NCI-H1105 (cell line): ENCODE measurements at places on chromosomes 3 and 15.
A peak's percentile ranks its signal among the peaks of the same experiment; 100 is the strongest.

- no peak for DNase-seq
Measured at GRCh38 chr3:21960033-21960432, 209.0 kb upstream of the ZNF385D start.

DNA sequence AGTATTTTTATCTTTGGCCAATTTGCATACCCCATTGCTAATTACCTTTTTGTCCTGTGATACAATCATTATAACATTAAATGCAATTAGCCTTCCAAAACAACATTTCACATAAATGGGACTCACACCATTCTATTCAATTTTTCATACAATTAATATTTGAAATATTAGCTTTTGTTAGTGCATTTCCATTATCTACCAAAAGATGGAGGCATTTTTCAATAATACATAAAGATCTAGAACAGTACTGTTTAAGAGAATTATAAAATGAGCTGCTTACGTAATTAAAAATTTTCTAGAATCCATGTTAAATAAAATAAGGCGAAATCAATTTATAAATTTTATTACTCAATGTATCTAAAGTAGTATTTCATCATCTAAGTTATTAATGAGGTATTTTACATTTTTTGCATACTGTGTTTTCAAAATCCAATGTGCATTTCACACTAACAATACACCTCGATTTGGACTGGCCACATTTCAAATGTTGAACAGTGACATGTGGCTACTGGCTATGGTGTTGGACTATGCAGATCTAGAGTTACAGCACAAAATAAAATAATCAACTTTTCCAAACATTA is 74.3 kb downstream of the TJP1 start:
- DNase-seq, result no peak

- DNase-seq, result no peak
Measured at GRCh38 chr3:188286087-188286513, 132.1 kb downstream of the LPP start.

DNA sequence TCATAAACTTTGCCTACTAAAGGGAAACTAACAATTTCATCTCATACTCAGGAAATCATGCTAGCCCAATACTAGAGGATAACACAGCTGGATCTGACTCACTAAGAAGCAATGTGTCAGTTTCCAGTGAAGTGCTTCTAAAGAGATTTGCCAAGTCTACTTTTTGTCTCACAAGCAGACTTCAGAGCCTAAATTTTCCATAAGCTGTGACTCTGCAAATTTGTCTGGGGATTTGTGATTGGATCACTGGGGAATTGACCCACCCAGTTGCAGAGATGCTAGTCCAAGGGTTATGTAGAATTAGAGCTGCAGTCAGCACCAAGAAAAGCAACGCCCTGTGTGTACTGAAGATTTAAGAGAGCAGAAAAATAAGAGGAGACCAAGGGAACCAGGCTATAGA is 647.1 kb downstream of the NTRK3 start:
- no peak for DNase-seq

GRCh38 chr3:14267976-14268375 is 89.4 kb downstream of the LSM3 start:
- DNase-seq, result no peak

GRCh38 chr3:155743606-155744005 is 1.3 kb downstream of the PLCH1 start:
- no peak for DNase-seq

- no peak for DNase-seq
Measured at GRCh38 chr3:140010391-140010790, 75.4 kb downstream of the CLSTN2 start.

- no peak for DNase-seq
Measured at GRCh38 chr3:4147556-4148118, 155.5 kb upstream of the SETMAR start.

DNA sequence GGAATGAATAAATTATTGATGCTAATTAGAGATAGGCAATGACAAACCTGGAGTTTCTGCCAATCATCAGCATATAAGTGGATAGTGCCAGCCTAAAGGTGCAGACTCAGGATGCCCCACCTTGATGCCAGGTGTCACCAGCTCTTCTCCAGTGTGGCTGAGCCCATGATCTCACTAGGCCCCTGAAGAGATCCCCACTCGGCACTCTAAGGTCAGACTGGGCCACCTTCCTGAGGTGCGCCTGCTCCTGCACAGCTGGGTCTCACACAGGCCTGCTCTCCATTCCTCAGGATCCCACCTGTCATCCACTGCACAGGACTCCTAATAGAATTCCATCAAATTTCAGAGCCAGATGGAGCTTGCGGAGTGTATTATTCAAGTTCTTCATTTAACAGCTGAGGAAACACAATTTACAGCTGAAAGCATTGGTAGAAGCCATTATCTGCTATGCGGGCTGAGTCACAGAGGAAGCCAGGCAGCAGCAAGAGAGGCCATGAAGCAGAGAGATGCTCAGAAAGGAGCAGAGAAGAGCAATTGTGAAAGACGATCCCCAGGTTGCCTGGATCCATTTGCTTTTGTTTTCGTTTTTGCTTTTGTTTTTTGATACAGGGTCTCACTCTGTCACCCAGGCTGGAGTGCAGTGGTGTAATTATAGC is 25.1 kb upstream of the FSTL1 start:
- no peak for DNase-seq

DNA sequence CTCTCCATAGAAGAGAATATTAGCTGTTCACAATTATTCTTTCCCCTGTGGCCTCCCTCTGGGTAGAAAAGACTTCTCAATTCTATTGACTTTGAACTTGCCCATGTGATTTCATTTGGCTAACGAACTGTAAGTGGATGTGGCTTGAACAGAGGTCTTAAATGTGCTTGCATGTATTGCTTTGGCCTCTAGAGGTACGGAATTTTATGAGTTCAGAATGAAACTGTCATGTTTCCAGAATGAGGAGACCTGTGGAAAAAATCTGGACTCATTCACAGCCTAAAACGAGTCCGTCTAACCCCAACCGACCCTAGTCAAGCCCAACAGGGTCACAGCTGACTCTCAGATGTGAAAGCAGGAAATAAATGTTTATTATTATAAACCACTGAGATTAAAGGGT is 596.7 kb upstream of the UBE2E2 start:
- DNase-seq, result no peak

DNA sequence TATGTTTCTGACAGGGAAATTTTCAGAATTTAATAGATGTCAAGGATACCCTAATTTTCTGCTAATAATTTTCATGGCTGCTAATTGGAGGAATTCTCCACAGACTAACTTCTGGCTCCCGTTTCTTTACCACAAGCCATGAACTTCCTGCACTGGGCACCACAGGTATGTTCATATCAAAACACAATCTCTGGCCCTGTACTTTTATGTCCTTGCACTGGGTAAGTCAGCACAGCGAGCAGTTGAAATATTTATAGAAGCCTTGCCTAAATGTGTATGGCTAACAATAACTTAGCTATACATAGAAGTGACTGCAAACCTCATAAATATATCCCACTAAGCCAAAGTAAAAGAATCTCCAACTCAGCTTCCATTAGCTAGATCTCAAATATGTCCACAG is 246.9 kb downstream of the ZIC1 start:
- no peak for DNase-seq

DNA sequence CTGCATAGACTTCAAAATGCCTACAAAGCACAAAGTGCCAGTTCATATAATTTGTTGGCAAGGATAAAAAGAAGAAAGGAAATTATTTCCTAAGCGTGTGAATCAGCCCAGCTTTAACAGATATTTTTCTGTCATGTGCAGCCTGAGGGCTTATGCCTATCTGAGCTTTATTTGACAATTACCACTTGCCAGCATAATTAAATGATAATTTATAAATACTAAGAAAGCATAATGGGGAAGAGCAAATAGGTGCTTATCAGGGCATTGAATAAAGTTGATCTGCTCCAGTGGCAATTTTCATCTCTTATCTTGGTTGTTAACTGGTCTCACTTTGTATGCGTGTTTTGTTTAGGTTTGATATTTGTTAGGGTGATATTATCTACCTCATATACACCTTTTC is 313.4 kb upstream of the DNAJC19 start:
- DNase-seq, result peak; percentile 74

GRCh38 chr3:134326126-134326525 is 48.1 kb downstream of the AMOTL2 start:
- no peak for DNase-seq

GRCh38 chr15:84752700-84753099 is 4.3 kb downstream of the ZNF592 start:
- DNase-seq, result no peak

- no peak for DNase-seq
Measured at GRCh38 chr3:8329598-8329997, 172.0 kb upstream of the LMCD1 start.

GRCh38 chr3:23923786-23924185 is 6.9 kb downstream of the RPL15 start:
- no peak for DNase-seq

DNA sequence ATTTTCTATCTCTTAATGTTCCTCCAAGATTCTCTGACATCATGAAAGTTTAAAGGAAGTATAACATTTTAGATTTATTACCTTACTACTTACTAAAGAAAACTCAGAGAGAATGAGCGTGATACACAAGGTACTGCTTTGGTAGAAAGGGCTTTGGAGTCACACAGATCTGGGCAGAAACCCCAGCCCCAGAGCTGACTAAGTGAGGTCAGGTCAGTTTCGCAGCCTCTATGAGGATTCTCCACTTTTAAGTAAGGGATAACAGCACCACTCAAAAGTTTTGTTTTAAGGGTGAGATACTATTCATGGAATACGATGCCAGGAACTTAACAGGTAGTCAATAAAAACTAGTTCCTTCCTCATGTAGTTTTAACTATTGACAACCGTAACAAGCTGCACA is 76.1 kb downstream of the CLDN11 start:
- no peak for DNase-seq

DNA sequence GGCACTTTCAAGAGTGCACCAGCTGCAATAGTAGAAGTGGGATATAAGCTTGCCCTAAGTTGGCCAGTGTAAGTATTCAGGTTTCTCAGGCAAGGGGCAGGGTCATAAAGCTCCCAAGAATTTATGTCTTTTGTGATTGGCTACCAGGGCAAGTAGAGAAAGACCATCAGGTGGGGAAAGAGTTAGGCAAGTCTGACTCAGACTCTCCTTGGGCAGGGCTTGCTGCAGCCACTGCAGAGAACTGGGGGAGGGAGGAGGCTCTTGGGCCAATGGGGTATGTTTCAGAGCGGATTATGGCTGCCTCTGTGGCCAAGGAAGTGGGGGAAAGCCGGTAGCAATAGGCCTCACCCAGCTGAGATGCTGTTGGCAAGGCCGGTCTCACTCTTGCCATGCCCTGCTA is 44.6 kb upstream of the SLC25A36 start:
- DNase-seq, result no peak

GRCh38 chr3:19738846-19739245 is 195.2 kb downstream of the EFHB start:
- no peak for DNase-seq

DNA sequence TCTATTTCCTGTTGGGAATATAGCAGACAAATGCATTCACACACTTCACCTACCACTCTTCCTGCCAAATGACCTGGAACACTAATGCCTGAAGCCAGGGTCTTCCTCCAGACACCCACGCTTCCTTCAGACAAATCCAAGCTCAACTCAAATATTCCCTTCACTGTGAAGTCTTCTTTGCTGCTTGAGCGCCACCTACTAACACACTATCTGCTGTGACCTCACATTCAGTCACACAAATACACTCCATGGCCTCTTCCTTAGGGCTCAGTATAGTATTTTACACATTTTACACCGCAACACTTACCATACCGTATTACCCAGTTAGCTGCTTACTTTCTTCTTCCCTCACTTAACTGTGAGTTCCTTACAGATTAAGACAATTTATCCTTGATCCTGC is 149.4 kb downstream of the SHOX2 start:
- no peak for DNase-seq

DNA sequence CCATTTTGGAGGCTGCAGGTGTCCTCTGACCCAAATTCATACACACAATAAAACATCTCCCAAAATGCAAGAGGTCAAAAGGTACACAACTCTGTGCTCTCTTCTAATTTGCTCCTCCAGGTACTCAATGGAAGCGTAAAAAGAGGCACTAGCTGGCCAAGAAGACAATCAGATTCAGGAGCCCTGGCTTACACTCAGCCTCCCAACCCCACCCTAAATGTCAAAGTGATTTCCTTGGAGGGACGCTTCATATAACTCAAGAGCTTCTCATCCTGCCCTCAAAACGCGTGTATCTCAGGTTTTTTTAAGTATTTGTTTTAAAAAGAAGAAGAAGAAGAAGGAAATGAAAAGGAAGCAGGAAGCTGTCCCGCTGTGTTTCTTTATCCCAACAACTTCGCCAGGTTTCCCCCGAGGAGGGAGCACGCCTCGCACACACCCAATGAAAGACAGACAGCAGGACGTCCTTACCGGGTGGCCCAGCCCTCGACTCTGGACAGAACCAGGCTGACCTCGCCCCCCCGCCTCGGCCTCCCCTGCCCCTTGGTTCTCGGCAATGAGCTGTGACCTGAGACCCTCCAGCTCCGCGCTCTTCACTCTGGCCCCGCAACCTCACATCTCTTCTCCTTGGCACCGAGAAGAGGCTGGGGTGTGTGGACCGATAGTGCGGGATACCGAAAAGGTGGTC is 620.7 kb upstream of the ZNF385D start:
- no peak for DNase-seq
